ENCODE measurements at places on chromosomes 7 and 10.

DNA sequence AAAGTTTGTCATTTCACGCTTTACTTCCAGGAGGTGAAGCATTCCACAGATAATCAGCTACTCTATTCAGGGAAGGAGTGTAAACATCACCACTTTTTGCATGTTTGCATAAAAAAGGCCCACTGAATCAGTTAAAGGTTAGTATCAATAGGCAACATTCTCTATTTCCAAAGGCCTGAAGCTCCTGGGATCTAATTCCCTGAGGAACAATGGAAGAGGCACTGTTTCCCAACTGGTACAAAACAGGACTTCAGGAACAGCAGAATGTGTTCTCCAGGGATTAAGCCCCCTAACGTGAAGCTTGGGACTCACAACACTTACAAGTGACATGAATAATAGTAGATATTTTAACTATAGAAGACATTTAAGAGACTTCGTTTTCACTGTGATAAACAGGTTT, 6.1 kb downstream of the LRRN3 start:
- no peak for DNase-seq

DNA sequence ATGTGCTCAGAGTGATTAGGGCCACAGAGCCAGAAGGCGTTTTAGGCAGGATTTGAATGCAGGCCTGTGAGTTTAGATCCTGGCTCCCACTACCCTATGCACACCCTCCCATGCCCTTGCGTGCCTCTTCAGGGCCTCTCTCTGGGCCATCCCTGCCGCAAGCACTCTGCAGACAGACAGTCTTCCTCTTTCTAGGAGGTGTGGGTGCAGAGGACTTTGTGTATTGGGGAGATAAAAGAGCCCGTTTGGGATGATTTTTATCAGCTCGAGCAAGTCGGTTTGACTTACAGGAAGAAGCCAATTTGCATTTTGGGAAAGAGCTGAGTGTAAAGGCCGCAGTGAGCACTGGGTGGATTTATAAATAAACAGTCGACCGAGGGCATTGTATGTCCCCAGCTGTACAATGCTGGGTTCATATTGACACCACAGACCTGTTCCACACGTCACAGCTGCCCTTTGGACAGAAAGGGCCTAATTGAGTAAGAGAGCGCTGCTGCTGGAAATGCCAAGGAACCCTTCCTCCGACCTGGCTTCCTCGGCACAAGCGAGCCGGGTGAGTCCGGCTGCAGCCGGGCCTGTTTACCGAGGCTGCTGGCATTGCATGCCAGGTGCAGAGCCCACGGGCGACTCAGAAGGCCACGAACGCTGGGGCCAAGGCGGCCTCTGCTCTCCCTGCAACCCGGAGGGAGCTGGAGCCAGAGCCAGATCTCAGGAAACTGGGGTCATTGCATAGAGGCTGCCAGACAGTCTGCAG, 25.1 kb downstream of the ZMIZ1 start:
- no peak for DNase-seq

DNA sequence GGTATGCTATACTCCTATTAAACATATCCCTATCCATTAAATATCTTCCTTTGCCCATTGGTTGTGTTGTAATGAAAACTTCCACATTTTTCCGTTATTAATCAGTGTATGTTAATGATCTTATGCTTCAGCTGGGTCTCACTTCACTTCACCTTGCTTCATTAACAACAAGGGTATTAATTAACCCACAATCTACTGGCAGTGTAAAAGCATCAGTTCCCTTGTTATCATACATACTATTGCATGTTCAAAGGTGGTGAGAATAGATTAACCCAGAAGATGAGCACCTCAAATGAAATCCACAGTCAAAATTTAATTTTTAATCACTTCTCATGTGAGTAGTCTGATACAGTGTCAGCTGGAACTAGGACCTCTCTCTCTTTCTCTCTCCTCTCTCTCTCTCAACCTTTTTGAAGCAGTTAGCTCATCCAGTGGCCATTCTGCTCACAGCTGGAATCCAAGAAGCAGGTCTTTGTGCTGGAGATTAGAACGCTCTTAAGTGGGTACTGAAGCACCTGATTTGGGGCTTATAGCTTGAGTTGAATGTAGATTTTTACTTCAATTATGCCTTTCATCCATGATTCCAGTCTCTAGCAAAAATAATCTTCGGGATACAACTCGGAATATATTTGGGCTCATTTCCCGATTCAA, 172.3 kb downstream of the RAPGEF5 start:
- no peak for DNase-seq

DNA sequence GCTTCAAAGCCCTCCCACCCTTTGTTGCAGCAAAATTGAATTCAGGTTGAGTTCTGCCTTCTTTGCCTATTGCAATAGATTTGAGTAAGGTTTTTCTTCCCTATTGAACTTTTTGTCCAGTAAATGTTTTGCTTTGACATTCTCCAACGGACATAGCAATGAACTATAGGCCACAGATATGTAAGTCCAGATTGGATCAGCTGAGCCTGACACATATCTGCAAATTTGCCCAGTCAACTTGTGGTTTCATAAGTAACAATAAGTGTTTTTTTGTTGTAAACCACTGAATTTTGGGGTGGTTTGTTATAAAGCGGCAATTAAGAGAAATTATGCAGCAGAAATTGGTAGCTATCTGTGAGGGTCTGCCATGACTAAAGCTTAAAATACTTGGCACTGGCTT, 332.1 kb upstream of the SORCS1 start:
- DNase-seq, result no peak

DNA sequence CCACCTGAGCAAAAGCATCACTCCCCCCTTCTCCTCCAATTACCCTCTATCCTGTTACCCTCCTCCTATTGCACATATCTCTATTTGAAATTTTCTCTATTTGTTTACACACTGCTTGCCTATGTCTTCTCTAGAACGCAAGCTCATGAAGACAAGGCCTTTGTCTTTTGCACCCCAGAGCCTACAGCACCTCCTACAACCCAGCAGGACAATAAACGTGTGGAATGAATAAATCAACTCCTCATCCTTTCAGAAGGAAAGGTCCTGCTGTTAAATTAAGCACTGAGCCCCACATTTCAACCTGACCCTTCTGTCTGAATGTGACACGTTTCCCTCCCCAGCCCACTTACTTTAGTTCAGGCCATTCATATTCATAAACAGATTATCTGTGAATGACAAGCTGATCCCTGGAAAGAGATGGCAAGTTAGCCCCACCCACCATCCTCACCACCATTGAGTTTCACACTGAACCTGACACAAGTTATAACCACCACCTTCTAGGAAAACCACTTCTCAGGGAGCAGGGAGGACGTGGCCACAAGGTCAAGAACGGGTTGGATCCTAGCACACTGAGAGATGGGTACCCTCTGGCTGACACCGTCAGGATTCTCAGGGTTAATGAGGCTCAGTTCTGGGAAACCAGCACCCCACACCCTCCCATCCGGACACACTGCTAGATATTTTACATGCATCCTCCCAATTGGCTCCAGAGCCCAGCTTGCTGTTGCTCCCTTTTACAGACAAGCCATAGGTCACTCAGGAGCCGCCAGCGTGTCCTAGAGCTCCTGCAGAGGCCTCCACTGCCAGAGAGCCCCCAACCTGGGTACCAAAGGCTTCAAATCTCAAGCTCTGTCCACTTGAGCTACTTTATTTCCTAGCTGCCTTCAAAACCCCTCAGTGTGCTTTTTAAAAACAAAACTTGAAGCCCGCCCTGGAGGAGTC, 934 bp downstream of the PRTFDC1 start:
- no peak for DNase-seq

GRCh38 chr7:24916463-24917040, 63.4 kb downstream of the OSBPL3 start:
- no peak for DNase-seq

DNA sequence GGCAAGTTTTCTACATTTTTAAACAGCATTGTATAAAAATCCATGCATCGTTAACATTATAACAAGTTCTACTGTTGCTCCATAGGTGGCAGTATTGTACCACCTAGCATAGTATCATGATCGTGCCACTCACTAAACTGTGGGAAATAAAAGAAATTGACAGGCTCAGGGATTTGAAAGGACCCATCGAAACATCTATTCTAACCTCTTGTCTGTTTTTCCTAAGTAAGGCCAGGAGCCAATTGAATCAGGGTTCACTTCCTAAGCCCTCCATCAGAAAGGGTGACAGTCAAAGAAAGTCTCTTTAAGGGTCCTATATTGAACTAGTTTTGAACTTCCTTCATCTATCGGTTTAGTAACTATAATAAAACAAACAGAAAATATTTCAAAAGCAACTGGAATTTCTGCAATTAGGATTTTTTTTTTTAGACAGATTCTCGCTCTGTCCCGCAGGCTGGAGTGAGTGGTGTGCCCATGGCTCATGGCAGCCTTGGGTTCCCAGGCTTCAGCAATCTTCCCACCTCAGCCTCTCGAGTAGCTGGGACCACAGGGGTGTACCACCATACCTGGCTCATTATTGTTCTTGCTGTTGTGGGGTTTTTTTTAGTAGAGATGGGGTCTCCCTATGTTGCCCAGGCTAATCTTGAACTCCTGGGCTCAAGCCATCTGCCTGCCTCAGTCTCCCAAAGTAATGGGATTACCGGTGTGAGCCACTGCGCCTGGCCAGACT, 9.4 kb downstream of the HACD1 start:
- DNase-seq, result no peak

GRCh38 chr10:31070025-31070424, 38.4 kb upstream of the ZNF438 start:
- DNase-seq, result no peak

- no peak for DNase-seq
Measured at GRCh38 chr10:99595236-99595635, 25.0 kb downstream of the SLC25A28 start.

- no peak for DNase-seq
Measured at GRCh38 chr10:63384001-63384400, 81.8 kb downstream of the JMJD1C start.

DNA sequence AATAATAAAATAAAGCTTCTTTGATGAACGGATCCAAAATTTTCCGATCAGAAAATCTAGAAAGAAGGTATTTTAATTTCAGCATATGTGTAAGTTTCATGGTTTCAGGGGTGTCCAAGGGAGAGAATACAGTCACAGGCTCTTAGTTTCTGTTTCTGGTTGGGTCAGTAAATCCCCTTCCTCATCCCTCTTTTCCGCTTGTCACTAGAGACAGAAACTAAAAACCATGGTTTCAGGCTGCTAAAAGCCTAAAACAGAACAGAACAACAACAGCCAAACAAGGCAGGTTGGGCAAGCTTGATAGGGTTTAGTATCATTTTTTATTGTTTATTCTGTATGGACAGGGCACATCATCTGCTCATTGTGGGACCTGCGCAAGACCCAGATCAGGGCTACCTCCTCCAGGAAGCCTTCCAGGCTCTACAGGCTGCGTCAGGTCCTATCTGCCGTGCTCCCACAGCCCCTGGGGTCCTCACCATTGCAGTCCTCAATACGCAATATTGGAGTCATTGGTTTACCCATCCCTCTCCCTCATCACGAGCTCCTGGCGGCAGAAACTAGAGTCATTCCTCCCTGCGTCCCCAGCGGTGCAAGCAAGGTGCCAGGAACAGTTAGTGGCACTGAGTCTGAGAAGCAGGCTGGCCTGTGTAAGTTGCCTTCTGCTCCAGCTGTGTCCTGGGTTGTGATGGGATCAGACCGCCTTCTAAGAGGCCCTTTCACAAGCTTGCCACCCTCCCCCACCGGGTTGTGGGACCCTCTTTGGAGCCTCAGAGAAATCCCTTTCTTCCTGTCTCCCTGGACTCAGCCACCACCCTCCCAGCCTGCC, 70.2 kb upstream of the CUX1 start:
- no peak for DNase-seq

DNA sequence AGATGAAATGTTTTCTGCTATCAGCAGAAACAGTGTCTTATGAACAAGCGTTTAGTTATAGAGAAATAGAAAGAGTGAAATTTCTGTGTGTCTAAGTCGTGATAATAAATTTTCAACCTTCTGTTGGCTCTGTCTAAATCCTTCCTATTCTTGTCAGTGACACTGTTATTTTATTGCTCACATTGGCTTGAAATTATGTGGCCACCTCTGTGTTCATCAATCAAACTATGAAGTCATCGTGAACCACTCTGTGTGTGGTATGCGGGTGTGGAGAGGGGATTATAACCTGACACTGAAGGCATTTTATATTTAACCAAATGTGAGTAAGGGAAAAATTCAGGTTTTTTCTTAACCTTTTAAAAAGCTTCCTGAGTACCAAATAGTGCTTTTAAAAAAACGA, 12.3 kb downstream of the AOAH start:
- DNase-seq, result no peak

DNA sequence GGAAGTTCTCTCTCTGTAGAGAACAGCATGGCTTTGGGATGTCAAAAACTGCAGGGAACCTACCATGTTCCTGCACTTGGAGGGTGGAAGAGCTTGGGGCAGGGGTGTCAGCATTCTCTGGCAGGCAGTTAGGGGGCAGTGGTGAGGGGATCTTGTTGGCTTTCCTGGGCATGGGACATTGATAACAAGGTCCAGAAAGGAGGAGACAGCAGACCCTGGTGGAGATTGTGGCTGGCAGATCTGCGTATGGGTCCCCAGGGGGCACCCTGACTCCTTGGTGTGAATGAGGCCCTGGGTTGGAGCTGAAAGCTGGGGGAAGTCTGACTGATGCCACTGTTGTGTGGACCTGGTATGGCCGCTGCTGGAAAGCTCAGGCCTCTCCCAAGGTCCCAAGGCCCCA, 22.9 kb upstream of the CAMK2B start:
- no peak for DNase-seq

GRCh38 chr7:87380905-87381304, 35.4 kb downstream of the CROT start:
- DNase-seq, result no peak

DNA sequence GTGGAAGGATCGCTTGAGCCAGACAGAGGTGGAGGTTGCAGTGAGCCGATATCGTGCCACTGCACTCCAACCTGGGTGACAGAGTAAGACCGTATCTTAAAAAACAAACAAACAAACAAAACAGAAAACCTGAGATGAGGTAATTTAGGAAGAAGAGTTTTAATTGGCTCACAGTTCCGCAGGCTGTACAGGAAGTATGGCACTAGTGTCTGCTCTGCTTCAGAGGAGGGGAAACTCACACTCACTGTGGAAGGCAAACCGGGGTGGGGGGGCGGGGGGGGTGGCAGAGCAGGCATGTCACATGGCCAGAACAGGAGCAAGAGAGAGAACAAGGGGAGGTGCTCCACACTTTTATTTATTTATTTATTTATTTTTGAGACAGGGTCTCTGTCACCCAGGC, 5.1 kb downstream of the UBE2D4 start:
- no peak for DNase-seq

- DNase-seq, result no peak
Measured at GRCh38 chr7:129799350-129799955, 153.3 kb downstream of the UBE2H start.

DNA sequence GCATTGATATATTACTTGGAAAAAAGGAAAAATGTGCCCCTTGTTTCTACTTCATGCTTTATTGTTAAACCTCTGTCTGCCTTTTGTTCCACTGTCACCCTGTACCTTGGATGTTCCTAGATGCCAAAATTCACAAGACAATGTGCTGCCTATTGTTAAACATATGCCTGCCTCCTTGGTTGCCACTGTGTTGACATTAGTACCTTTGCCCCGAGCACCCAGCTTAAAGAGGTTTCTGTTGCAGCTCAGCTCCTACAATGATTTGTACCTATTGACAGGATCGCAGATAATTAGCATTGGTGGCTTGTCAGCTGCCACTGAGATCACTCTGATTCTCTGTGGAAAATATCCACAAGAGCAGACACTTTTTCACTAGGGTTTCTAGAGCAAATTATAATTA, 188.0 kb downstream of the KCND2 start:
- no peak for DNase-seq

Measured in stimulated activated CD8-positive, alpha-beta memory T cell treated with anti-CD3 and anti-CD28 coated beads, Interleukin-15, amount 100 ng/mL, for 1 hour (primary cell).